Urinary bladder (tissue), 4 donors: ENCODE measurements at places on chromosomes 3 and 15. TPM values are rescaled to one million over a fixed set of nuclear protein-coding genes. Genes with fewer than 3 reads are reported as not detected.

Gene HTR3E
- total RNA-seq: not detected

Gene ZNF385D
- 46.2 TPM for total RNA-seq

Gene ZBTB47
- total RNA-seq: 17.1 TPM

Gene TMC3
- total RNA-seq: 0.95 TPM

Gene PLSCR4
- 94.3 TPM for total RNA-seq

Gene OR5K2
- total RNA-seq: not detected

Gene RAB6B
- 3.4 TPM for total RNA-seq

Gene USP3
- 77.4 TPM for total RNA-seq

Gene FEZF2
- total RNA-seq: not detected

Gene C2CD4A
- total RNA-seq: 0.11 TPM

Gene HACD3
- 141 TPM for total RNA-seq

Gene CORO2B
- total RNA-seq: 4.2 TPM

Gene GREM1
- 8.7 TPM for total RNA-seq

Gene IMPG2
- total RNA-seq: 2.3 TPM

Gene TNNC1
- 68.4 TPM for total RNA-seq

Gene GABRR3
- total RNA-seq: 0.11 TPM
